ENCODE measurements at places on chromosomes 3 and 15.

- no peak for DNase-seq
Observed at GRCh38 chr3:129536374-129536667, 6.7 kb upstream of the H1-8 start.

DNA sequence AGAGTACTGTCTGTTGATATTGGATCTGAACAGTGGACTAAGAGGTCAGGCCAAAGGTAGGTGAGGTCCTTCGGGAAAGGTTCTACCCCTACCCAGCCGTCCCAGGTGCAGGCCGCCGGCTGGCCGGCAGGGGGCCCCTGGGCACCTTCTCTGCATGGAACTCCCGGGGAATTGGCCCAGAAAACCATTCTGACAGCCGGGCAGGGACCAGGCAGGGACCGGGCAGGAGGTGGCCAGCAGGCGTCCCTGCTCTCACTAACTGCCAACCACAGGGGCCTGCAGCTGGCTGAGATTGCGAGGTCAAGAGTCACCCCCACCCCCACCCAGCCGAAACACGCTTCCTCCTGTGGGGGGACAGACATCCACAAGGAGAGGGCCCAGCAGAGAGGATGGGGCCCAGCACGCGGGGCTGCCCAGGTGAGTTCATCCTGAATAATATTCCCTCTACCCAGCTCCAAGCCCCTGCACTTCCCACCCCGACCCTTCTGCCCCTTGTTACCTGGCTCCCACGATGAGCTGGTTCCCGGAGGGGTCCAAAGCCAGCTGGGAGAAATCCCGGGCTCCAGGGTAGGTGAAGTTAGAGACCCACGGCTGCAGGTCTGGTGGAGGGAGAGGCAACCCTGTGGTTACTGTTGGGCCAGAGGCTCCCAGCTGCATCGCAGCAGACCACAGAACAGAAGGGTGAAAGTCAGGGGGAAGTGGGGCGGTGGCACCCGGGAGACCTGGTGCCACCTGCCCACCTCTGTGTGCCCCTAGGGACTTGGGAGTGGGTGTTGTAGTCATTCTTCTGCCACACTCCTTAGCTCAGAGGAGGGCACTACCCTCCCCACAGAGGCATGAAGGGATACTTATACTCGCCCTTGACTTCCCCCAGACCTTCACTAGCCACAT, 84.4 kb downstream of the SEMA5B start:
- peak; percentile 32 for DNase-seq

- DNase-seq = no peak
Observed at GRCh38 chr15:89835176-89835564, 20.5 kb upstream of the ANPEP start.

DNA sequence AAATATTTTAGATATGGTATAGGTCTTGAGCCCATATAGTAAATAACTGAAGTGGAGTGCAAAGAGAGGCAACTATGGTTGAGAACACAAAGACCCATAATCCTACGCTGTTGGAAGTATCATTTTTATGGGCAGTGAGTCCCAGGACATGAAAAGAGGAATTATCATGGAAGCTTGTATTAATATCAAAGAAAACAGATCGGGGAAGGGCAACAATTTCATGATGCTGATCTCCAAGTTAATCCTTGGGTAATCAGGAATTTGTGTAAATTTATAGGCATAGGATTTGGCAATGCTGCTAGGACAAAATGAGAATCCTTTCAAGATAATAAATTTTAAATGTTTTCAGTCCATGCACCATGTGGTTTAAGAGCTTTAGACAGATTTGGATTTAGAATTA, 40.2 kb upstream of the PYDC2 start:
- no peak for DNase-seq

- DNase-seq = no peak
Observed at GRCh38 chr3:25513642-25514266, 85.7 kb downstream of the RARB start.

- no peak for DNase-seq
Observed at GRCh38 chr3:173006006-173006405, 135.0 kb downstream of the SPATA16 start.

DNA sequence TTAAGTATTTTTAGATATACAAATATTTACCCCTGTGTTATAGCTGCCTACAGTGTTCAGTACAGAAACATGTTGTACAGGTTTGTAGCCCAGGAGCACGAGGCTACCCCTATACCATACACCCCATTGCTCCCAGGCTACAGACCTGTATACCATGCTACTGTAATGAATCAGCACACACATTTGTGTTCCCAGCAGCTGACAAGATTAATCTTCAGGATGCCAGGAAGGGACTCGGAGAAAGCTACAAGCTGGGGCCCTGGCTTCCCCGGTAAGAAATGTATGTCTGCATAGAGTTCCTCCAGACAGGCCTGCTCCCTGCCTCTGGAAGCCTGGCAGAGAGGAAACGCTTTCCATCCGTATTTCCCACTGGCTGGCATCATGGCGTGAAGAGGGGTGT, 136.5 kb downstream of the XXYLT1 start:
- DNase-seq = no peak

- DNase-seq = no peak
Observed at GRCh38 chr3:31341130-31341529, 191.6 kb upstream of the STT3B start.

- no peak for DNase-seq
Observed at GRCh38 chr3:156413293-156413892, 141.5 kb downstream of the SSR3 start.

DNA sequence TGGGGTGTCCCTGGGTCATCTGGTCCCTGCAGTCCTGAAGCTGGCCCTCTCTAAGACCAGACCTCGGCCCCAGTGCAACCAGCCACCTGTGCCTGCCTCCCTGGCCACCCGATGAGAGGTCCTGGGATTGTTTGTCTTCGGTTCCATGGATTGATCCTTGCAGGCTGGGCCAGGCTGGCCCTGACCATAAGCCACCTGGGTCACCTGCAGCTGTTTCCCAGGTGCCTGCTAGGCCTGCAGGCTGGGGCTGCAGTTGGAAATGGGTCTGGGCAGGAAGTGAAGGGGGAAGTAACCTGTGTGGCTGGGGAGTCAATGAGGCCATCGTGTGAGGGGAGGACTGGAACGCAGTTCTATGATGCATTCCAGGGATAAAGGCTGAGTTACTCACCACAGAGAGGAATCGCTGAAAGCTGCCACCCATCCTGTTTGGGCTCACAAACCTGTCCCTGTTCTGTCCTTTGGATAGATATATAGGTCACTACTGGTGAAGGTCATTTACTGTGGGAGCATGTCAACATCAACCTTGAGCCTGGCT, 30.9 kb upstream of the VPS8 start:
- DNase-seq = no peak

DNA sequence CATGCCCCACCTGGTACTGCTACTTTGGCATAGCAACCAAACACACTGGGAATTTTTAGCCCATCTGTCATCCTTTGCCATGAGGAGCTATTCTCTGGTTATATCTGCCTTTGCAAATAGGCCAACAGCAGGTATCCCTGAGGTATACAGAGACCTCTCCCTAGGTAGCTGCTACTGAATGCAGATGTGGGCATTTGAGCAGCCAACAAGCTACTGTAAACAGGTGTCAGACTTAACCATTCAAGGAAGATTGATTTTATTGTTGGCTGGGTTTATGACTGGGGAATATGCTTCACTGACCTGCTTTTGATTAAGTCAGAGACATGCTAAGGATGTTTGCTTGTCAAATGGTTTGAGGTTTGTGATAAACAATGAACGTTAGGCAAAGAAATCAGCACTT, 183.2 kb downstream of the OXSM start:
- DNase-seq = no peak

DNA sequence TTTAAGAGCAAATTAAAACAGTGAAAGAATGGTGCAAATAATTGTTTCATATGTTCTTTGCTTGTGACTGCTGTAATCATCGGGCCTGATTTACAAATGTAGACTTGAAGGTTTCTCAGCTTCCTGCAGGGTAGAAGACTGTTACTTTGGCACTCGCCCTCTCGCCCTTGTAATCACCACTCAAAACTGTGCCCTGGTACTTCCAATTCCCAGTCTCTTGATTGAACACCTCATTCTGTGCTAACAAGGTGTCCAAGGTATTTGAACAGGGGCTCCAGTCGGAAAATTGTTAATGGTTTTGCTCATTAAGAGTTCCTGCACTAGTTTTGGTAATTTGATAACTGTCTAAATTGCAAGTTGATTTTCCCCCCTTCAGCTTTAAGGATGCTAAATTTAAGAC, 209.5 kb downstream of the ZIC1 start:
- no peak for DNase-seq

DNA sequence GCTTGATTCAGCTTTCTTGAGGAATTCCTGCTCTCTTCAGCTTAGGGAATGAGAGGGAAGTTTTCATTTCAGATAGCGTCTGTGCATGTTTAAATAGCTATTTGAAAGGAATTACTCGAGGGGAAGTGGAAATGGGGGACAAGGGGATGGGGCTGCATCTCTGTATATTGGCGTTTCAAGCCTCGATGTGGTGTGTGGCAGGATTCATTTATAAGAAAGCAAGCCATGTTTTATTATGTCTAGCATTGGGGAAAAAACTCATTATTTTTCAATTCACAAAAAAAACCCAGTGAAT, 1.0 kb downstream of the ATP2C1 start:
- no peak for DNase-seq

DNA sequence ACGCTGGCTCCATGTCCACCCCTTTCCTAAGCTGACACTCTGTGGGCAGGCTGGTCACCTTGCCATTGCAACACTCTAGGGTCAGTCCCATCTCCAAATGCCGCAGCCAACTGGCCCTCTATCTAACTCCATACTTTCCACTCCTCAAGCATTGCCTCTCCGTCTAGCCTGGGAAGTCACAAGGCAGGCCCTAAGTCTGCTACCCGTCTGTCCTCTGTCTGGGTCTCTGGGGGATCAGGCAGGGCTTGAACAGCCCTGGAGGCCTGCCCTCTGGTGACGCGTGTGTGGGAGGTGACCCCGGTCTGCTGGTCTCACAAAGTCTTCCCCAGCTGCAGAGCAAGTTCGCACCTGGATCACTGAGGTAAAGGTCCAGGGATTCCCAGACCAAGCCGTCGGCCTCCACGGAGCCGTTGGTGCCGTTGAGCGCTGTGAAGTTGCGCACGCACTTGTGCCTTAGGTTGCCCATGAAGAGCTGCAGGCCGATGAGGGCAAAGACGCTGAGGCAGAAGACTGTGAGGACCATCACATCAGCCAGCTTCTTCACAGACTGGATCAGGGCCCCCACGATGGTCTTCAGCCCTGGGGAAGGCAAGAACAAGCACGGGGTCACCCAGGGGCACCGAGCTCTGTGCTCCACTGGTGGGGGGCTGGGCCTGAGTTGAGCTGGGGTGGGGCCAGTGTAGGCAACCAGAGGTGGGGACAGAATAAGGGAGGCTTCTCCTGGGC, 39.9 kb downstream of the SCN5A start:
- DNase-seq = no peak

DNA sequence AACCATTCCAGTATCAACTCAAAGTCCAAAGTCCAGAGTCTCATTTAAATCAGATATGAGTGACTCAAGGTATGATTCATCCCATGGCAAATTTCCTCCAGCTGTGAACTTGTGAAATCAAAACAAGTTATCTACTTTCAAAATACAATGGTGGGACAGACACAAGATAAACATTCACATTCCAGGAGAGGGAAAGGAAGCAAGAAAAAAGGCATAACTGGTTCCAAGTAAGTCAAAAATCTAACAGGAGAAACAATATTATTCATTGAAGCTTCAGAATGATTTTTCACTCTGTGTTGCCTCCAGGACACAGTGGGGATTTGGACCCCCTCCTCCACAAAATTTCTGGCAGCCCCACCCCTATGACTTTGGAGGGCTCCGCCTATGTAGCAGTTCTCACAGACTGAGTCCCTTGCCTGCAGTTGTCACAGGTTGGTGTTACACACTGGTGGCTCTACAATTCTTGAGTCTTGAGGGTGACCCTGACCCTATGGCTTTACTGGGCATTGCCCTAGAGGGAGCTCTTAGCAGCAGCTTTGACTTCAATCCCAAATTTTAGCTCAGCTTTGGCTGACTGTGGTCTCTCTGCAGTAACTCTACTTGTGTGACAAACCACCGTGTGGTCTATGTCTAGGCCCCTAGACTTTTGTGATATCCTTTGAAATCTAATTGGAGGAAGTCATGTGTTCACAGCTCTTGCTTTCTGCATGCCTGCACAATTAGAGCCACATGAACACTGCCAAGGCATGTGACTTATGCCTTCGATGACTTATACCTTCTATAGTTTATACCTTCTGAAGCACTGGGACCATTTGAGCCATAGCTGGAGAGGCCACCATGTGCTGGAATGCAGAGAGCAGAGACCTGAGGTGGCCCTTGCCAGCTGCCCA, 644.2 kb downstream of the GRM7 start:
- DNase-seq = no peak

DNA sequence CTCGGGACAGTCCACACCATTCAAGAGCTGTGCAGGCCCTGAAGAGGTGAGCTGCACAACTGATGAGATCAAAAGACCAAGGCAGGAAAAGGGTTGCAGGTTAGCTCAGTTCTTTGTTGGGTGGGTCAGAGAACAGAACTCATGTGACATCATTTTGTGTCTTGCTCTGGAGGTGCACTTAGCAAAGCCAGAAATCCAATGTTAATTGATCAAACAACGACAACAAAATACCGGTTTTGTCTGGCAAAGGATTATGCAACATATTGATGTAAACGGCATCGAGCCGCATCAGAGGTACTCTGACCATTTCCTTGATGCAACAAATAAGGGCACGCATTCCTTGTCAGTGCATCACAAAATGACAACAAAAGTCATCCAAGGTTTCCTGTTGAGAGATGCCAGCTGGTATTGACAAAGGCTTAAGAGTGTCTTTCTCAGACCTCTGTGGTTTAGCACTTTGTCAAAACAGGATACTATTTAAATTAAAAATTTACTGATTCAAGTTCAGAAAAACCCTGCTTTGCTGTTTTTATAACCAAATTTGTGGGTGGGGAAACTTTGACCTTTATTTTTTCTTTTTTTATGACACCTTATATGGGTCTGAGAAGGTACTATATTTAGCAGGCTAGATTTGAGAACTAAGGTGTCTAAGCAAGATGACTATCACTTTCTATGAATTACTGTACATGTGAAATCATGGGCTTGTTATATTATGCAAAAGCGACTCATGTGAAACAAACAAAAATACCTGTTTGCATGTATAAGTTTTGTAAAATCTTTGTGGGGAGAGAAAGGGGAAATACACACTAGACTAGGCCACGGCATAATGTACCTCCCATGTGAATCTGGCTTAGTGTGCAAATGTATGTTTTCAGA, 496.1 kb downstream of the FOXP1 start:
- DNase-seq = no peak

DNA sequence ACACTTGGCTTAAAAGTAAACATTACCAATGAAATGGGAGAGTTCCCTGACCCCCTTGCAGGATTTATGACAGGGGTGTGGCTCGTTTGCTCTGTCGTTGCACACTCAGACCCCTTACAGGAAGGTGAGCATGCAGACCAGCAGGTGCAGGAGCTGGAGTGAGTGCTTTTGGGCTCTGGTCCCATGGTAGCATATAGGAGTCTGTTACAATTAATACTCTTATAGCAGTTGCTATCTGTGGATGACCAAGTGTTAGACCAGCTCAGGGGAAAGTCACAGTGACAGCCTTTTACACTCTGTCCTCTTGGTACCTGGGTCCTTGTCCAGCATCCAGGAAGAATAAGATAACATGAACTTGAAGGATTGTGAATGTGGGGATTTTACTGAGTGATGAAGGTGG, 1177.5 kb downstream of the NSUN3 start:
- DNase-seq = no peak

- no peak for DNase-seq
Observed at GRCh38 chr3:120119846-120120510, 25.7 kb upstream of the GSK3B start.

- DNase-seq = no peak
Observed at GRCh38 chr15:78302579-78303312, 3.3 kb upstream of the SKIC8 start.

GRCh38 chr15:43285609-43286037, 18.9 kb upstream of the TGM5 start:
- DNase-seq = no peak

- DNase-seq = no peak
Observed at GRCh38 chr3:132284781-132285619, 32.2 kb upstream of the ACP3 start.
